ENCODE measurements at places on chromosomes 7 and 10.

DNA sequence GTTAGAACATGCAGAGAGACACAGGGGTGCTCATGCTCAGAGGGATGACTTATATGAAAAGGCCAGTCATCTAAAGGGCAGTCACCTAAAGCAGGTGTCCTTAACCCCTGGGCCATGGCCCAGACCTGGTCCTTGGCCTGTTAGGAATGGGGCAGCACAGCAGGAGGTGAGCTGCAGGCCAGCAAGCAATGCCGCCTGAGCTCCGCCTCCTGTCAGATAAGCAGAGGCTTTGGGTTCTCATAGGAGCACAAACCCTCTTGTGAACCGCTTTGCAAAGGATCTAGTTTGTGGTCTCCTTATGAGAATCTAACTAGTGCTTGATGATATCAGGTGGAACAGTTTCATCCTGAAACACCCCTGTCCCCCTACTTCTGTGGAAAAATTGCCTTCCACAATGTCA, 14.5 kb downstream of the ANKRD7 start:
- DNase-seq = no peak

- DNase-seq = no peak
These were observed 281.4 kb downstream of the NXPH1 start for GRCh38 chr7:8714791-8715190.

DNA sequence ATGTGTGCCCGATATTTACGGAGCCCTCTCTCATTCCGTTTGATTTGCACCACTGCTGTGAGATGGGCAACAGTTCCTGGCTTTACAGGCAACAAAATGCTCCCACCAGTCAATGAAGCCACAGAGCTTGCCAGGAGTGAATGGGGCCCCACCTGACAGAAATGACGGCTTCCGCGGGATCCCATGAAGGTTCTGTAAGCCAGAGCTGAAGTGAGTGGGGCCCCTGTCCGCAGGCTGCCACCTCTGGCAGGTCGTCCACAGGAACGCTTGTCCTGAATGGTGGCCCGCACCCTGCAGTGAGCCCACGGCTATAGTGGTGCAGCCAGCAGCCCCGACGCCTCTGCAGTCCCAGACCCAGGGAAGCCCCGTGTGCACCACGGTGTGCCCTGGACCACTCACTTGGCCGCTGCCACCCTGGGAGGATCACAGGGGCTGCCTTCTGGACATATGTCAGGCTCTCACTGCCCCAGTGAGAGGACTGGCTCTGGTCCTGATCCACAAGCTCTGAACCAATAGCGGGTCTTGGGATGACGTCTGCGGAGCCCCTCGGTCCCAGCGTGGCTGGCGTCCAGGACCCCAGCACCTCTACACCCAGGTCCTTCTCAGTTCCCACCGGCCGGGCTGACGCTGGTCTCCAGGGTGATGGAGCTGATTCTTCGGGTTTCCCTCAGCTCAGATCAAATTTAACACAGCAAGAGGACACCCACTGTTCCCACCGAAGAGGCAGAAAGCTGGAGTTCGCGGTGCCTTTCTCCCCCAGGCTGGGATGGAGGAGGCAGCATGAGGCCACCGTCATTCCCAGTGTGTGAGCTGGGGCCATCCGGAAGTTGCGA, 511.9 kb downstream of the DNAJB6 start:
- DNase-seq = no peak

DNA sequence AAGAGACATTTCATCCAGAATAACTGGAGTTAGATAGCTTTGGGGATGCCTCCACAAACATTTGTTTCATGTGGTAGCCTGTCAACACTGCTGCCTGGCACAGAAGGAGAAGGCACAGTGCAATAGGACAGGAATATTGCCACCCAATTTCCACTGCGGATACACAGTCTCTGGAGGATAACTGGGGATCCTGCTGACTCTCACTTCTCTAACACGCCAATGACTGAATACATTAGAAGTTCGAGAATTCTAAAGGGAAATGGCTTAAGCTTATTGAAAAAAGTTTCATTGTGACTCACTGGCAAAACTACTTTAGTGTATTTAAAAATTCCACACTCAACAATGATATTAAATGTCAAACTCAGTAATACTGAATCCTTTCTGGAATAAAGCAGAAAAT, 12.9 kb downstream of the ARL3 start:
- no peak for DNase-seq

DNA sequence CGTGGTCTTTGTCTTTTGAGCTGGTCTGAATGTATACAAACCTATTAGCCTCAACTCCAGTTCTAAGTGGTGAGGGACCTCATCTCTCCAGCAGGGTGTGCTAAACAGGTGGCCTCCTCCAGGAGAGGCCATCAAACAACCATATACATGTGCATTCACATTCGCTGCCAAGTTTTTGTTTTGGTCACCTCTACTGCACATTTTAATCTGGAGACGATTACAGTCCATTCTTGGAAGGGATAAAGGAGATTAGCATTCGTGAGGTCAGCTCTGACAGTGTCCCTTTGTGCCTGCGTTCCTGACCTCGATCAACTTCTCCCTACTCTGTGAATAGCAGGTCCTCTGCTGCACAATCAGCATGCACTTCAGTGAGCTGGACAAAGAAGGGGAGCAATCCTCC, 60.8 kb downstream of the RHOBTB1 start:
- DNase-seq = no peak

DNA sequence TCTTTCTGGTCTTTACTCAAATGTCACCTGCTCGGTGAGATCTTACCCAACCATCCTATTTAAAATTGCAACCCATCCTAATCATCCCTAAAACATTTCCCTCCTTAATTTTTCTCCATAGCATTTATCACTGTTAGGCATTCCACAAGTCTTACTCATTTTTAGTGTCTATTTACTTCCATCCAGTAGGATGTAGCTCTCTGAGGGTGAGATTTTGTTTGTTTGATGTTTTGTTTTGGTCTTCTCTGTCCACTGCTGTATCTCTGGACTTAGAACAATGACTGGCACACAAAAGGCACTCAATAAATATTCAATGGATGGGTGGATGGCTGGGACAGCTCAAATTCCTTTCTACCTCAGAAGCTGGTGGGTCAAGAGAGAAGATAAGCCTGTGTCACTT, 15.8 kb upstream of the DUSP5 start:
- no peak for DNase-seq

DNA sequence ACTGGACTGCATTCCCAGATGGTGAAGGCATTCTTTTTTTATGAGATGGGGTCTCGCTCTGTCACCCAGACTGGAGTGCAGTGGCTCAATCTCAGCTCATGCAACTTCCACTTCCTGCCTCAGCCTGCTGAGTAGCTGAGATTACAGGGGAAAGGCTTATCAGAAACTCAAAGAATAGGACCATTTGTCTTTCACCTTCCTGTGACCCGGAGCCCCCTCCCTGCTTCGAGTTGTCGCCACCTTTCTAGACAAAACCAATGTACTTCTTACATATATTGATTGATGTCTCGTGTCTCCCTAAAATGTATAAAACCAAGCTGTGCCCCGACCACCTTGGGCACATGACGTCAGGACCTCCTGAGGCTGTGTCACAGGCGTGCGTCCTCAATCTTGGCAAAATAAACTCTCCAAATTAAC, 1.8 kb upstream of the METTL27 start:
- DNase-seq = no peak

GRCh38 chr7:101123703-101124068, 3.2 kb upstream of the SERPINE1 start:
- DNase-seq = no peak

- DNase-seq = no peak
These were observed 11.8 kb downstream of the ADGRA1 start for GRCh38 chr10:133099571-133099970.

GRCh38 chr7:142357953-142358520, 100.2 kb upstream of the PRSS58 start:
- DNase-seq = no peak

DNA sequence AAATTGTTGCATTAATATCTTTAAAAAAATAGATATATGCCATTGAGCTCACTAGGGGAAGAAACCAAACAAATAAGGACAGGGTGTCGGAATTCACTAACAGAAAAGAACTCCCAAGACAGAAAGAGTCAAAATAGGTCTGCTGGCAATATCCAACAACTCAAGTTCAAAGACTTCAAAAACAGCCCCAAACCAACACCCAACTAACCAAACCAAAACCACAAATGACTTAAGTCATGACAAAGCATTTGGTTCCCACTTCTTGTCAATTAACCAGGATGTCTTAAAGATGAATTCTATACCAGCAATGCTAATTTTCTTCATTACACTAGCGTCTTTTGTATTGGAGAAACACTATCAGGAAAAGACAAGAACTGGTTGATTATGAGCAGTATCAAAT, 249.0 kb upstream of the PLXNA4 start:
- DNase-seq = no peak

- no peak for DNase-seq
These were observed 1.0 kb upstream of the CBLL1 start for GRCh38 chr7:107742678-107743566.

GRCh38 chr10:80133206-80133605, 676 bp downstream of the PLAC9 start:
- no peak for DNase-seq

DNA sequence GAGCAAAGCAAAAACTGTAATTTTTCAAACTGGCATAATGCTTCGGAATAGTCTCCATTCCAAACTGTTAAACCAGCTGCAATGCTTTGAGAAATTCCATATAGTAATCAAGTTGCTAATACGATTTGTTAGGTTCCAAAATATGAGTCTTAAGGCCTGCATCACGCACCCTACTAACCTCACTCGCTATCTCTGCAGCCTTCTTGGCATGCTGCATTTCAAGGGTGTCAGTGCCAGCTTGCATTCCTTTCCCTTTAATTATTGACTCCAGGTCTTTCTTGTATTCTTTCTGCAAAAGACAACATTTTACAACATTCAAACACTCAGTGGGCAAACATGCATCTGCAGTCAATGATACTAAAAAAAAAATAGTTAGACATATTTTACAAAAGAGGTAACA, 61.8 kb downstream of the NEBL start:
- no peak for DNase-seq

DNA sequence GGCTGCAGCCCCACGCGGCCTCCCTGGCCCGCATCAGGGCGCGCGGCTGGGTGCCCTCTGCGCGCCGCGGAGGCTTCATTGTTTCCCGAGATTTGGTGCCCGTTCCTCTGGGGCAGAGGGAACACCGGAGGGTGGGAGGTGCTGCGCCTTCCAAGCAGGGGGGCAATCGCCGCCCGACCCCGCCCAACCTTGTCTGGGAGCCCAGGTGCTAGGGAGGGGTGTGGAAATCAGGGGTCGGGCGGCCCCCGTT, 1.0 kb upstream of the NRP1 start:
- no peak for DNase-seq

DNA sequence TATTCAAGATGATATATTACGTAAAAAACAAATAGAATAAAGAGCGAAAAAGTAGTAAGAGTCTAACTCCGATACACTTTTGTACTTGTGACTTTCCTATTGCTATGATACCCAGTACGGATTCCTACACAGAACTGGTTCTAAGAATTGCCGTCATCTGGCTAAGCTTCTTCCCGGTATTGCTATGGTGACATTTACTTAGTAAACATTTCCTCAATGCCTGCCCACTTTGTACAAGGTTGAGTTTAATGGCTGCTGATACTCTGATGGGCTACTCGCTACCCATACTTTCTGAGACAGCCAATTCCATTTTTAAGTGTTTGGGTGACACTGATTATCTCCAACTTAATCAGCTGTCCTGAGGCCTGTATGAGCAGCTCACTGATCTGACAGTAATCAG, 55.6 kb downstream of the OSBPL3 start:
- no peak for DNase-seq

DNA sequence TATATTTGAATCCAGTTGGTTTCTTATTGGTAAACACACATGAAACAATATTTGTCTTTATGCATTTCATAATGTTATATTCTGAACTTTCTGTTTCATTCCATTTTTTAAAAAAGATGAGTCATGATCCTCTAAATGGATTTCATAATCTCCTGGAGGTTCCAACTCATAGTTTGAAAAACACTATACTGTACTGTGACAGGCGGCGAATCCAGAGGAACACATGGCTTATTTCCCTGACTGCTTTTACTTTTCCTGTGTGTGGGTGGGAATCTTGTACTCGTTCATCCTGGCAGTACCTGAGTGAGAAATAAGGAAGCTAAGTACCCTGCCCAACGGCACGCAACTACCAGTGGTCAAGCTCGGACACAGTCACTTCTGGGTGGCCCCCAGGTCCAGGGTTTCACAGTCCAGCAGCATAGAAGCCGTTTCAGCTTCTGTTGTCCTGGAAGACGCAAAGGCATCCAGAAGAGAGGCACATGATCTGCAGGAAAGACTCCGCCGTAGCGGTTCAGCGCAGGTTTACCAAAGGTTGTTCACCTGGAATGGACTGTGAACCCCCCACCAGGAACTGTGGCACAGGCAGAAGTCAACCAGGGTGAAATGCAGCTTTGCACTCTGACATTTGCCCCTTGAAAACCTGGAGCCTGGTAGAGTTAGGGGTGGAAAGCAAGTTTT, 117.7 kb downstream of the CCNY start:
- DNase-seq = no peak

DNA sequence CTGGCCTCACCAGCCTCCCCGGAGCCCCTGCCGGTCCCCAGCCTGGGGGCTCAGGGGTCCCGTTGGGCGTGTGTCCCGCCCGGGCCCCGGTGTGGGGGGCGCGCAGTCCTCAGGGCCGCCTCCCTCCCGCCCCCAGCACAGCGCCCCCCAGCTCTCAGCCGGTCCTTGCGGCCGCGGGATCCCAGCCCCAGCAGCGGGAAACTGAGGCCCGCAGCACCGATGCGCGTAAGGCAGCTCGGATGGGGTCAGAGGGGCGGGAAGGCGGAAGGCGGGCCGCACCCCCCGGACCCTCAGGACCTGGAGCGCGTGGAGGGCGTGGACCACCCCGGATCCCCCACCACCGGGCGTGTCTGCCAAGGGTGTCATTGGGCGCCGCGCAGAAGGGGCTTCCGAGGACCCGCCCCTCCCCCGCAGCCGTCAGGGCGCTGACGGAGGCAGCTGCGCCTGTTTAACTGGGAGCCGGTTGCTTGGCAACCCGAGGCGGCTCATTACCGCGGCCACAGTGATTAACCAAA, 14.9 kb downstream of the UNCX start:
- no peak for DNase-seq

GRCh38 chr7:138891446-138891810, 89.8 kb downstream of the KIAA1549 start:
- DNase-seq = no peak

DNA sequence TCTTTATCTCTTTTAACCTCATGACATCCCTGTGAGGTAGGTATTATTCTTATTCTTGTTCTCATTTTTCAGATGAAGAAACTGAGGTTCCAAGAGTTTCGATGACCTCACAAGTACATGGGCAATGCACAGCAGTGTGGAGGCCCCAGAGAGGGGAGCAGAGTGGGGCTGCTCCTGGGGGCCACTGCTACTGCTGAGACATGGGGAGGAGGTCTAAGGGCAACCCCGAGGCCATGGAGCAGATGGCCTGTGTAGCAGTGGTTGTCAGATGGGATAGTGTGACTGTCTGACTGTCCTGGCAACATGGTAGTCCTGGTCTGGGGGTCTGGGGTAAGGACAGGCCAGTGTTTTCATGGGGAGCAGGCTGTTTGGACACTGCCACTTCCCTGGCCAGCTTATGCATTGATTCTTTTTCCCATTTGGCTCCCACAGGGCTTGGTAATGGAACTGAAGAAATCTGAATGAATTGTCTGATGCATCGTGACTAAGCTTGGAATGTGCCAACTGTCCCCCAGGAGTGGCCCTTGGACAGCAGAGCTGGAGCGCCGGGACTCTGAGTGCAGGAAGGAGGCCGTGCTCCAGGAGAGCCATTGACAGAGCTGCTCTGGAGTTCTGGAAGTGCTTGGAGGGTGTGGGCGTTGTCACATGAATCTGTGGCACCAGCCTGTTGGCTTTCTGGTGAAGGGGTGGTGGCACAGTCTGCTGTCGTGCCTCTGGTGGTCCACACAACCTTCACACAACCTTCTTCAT, 40.9 kb downstream of the ADRA2A start:
- DNase-seq = no peak
